H9 (cell line): ENCODE measurements at places on chromosomes 7 and 10.

DNA sequence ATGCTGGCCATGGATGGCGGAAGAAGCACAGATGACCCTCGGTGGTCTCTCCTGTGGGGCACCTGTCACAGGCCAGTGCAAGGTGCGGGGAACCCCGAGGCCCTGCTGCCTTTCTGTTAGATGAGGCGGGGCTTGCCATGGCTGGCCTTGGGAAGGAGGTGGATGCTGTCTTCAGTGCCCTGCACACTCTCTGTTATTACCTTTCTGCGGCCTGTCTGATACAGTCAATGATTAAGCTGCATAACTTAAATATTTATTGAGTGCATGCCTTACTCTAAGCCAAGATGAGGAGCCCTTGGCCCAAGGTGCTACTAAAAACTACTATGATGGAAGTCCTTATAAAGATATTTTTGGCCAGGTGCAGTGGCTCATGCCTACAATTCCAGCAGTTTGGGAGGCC lies 36.7 kb upstream of the MNX1 start:
- DNase-seq = no peak

DNA sequence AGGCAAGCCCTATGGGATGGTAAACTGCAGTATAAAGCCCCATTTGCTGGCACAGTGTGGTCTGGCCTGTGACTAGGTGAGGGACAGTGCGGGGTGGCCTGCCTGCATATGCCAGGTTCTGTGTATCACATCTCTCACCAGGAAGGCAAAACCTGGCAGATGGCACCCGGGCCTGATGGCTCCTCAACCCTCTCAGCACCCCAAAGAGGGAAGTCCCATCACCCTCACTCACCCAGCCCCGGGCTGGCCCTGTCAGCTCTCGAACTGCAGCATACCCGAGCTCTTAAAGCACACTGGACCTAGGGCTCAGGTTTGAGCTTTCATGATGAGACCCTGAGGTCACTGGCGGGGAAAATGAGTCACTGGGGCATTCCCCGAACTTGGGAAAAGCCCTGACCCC lies 130.5 kb downstream of the LHPP start:
- no peak for DNase-seq

DNA sequence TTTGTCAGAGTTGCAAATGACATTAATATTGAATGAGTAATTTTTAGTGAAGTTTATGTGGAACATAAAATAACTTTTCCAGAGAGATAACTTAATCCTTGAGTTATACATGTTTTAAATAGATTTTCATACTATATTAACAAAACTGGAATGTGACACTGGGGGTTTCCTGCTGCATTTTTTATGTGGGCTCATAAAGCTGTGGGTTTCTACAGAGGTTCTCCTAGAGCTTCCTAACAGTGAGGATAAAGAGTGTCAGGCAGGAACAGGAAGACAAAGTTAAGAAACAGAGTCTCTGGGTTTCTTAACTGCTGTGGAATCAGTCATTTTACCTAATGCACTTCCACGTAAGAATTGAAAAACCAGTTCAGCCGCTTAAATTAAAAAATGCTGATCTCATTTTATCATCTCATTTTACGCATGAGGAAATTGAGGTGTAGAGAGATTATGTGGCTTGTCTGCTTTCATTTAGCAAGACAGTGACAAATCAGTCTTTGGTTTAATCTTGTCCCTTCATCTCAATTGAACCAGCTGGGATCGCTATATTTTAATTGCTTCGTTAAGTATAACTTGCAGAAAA lies 5.0 kb downstream of the CD36 start:
- no peak for DNase-seq

DNA sequence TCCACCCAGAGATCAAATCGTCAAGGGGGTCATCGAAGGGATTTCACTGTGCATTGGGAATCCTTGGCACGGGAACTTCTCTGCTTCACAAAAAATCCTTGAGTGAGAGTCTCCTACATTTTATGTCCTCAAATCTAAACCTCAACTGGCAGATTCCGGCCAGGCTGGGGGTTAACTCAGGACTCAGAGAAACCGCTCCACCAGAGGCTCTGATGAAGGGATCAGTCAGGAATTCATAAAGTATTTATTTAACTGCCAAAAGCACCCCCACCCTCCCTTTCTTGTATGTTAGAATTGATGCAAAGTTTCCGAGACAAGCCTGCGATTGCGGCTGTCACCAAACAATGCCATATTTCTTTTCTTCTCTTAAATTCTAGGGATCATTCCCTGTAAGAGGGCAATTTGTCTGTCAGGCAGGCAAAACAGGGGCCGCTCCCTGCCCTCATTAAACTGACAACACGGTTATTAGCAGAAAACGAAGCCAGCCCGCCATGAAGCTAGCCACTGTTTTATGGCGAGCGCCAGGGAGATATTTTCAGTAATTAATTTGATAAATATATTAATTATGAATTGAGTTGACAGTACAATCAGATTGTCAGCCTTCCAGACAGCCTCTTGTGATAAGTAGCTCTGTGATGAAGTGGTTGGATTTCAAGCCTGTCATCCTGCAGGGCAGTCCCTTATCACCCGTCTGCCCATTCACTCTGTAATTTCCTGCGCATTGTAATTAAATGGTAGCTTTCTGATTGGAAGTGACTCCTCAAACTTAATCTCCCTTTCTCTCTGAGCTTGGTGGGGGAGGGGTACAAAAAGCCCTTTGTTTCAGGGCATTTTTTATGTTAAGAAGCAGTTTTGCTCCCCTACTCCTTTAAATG lies 153.0 kb upstream of the GPR26 start:
- DNase-seq = no peak

- DNase-seq = peak; percentile 37
These were observed 35.3 kb upstream of the CYTH3 start for GRCh38 chr7:6307762-6308161.

GRCh38 chr10:44939691-44940401 lies 19.8 kb upstream of the RASSF4 start:
- DNase-seq = no peak

DNA sequence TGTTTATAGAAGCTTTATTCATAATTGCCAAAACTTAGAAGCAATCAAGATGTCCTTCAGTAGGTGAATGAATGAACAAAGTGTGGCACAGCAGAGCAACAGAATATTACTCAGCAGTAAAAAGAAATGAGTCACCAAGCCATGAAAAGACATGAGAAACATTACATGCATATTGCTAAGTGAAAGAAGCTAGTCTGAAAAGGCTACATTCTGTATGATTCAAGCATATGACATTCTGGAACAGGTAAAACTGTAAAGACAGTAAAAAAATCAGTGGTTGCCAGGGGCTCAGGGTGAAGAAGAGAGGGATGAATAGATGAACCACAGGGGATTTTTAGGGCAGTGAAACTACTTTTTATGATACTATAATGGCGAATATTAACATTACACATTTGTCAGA lies 80.9 kb upstream of the APBB1IP start:
- no peak for DNase-seq

- no peak for DNase-seq
These were observed 238.4 kb downstream of the DIP2C start for GRCh38 chr10:451021-451471.

DNA sequence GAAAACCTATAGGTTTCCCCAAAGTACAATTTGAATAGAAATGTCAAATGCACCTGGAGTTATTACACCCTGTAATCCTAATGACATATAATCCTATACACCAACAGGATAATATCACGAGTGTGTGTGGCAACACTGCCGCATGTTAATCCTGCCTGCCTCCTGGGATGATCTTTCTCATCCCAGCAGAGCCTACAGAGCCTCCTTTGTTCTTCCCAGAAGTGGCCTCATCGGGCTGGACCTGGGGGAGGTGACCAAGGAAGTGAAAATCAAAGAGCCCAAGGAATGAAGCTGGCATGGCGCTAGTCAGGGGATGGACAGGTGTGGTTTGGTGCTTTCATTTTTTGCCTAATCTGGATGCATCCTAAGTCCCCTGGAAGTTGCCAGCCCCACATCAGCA lies 29.5 kb upstream of the LEP start:
- DNase-seq = no peak

GRCh38 chr7:132250480-132251326 lies 325.6 kb downstream of the PLXNA4 start:
- no peak for DNase-seq

DNA sequence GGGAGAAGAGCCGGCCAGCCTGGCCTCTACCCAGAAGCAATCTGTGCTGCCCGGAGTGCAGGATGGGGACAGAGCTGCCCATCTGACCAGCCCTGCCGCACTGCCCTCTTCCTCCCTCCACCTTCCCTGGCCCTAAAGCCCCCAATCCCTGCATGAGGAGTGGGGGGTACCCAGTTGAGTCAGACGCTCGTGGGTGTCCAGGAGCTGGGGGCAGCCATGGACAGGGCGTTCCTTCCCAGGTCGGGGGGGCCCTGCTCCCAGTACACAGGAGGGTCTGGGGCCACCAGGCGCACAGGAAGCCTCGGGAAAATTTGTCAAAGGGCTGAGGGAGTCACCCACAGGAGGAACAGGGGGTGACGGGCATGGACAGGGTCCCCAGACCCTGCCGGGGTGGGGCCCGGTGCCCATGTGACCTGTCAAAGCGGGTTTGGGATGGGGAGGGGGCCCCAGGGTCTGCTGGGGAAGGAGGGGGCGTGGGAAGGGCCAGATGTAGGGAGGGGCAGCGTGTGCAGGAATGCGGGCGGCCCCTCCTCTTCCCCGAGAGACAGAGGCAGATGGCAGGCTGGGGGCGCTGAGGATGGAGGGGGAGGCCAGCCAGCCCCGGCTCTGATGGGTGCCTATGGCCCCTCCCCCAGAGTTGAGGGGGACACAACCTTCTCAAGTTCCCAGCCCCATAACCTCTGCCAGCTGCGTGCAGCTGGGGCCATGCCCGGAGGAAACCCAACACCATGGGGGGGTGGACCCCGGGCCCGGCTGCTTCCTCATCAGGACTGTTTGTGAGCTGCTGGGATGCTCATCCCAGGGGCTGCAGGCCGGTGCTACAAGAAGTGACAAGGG lies 21.5 kb upstream of the GRIFIN start:
- no peak for DNase-seq

GRCh38 chr10:79400146-79401004 lies 45.0 kb downstream of the ZCCHC24 start:
- peak; percentile 60 for DNase-seq

GRCh38 chr7:123633553-123633952 lies 22.1 kb upstream of the LMOD2 start:
- no peak for DNase-seq

DNA sequence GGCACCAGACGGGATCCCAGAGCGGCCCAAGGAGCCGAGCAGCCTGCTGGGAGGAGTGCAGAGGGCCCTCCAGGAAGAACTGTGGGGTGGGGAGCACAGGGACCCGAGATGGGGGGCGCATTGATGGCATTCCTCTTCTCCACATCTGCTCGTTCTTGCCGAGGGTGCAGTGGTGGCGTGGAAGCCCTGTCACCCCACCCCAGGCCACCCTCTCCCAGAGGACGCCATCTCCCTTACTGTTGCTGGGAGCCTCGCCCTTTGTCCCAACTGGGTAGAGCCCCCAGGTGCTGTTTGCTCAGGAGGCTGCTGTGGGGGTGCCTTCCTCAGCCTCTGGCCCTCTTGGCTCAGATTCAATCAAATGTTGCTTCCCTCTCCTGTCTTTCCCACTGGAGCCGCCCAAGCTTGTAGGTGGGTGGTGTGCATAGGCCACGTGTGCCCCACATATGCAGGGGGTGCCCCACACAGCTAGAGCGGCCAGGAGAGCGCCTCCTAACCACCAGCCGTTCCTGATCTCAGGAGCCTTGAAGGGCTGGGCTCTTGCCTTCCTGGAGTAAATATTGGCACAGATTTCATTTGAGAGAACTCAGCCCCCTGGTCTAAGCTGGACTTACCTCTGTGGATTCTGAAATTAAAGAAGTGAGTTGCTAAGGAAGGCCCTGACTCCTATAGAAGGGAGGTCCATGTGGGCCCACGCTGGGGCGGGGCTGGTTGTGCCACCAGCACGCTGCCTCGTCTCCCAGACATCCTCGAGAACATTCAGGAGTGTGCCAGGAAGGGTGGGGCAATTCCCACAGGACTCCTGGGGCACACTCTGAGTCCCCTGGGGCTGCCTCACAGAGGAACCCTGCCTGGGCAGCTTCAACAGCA lies 39.2 kb downstream of the ZNF467 start:
- DNase-seq = peak; percentile 20

- no peak for DNase-seq
These were observed 38.5 kb upstream of the MTPN start for GRCh38 chr7:136015638-136016037.

GRCh38 chr7:154677454-154677853 lies 325.5 kb downstream of the PAXIP1 start:
- no peak for DNase-seq

GRCh38 chr10:100780324-100780723 lies 34.9 kb downstream of the PAX2 start:
- no peak for DNase-seq

- no peak for DNase-seq
These were observed 120.0 kb downstream of the SGMS1 start for GRCh38 chr10:50503661-50504320.

GRCh38 chr10:77409697-77410471 lies 227.7 kb downstream of the KCNMA1 start:
- no peak for DNase-seq

GRCh38 chr7:46512891-46513413 lies 591.9 kb upstream of the IGFBP3 start:
- DNase-seq = no peak

GRCh38 chr7:79376299-79377025 lies 77.0 kb downstream of the MAGI2 start:
- DNase-seq = no peak

DNA sequence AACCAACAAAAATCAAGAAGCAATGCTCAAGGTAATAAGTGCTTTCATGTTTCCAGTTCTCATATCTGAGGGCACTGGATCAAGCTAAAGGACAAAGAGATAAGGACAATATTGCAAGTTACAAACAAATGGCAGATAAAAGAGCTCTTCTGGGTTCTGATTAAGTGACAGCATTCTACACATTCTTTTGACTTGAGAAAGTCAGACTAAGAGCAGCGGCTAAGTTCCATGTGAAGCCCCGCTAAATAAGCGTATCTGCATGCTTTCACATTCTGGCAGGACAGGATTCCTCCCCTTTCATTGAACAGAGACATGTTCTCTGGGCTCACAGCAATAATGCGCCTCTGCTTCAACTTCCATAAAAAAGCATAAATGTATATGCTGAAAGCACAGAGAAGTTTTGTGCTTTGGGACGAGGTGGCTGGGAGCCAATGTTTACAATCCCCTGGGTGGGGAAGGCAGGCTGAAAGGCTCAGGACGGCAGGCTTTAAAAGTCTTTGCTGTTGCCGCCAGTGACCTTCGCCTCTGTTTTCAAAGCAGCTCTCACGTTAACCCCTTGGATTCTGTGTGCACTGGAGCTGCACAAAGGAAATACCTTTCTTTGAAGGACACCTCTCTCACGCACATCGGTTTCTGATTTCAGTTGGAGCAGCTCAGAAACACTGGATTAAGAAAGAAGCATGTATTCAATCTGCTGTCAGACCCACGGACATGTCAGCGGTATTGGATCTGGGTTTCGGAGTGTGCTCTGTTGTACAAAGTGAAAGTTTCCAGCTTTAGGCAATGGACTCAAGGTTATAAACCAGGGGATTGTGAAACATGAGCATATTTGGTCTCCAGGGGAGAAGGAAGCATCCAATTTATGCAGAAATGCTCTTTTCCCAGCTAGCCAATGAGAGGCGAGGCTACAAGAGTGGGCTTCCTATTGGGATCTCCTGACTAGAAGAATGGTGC lies 105.4 kb upstream of the FAM133B start:
- DNase-seq = peak; percentile 57
